Common myeloid progenitor, CD34-positive (primary cell): ENCODE measurements at places on chromosomes 5 and 9.

DNA sequence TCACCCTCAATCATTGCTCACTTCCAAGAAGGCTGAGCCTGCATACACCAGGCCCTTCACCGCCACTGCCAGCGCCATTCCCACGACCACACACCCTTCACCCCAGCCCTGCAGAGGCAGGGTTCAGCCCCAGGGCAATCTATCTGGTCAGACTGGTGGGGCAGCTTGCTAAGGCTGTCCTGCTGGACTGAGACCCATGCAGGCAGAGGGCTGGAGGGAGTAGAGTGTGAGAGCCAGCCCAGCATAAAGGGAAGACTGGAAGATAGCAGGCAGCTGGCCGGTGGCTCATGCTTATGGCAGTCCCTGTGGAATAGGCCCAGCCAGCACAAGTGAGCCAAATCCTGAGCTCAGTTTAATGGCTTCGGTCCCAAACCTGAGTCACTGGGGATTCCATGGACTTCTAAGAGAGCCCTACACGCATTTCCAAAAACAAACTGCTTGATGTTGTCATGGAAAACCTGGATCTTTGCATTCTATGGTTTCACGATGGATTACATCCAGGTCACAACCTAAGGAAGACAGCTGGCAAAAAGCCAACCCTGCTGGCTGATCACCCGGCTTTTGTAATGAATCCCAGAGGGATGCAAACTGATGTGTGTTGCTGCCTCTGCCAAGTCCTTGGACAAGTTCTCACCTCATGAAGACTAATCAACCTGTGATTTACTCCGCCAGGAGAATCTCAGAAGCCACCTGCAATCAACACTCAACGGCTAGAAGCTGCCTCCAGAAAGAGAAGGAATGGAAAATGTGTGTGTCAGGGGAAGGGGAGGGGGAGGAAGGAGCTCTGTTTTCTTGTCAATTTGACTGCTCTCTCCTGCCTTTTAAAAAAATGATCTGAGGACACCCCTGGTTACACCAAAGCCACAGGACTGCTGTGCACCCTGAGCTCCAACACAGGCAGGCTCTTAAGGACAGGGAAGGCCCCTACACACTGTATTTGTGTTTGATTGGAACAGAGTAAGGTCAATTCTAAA is 143.6 kb downstream of the LHFPL2 start:
- DNase-seq, result peak; percentile 28

DNA sequence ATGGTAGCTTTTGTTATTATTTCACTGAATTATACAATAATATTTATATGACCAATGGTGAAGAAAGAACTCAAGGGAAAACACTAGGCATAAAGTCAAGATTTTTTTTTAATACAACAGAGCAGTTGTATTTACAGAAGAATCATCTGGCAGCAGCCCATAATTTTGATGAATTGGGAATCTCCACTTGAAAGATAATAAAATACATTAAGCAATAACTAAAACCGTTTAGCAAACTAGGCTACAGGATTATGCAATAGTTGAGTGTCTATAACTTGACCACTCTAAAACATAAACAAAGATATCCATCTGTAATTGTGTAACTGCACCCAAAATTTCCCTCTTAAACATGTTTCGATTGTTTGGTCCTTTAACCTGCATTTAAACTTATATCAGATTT is 80.8 kb downstream of the SNCAIP start:
- no peak for DNase-seq

- DNase-seq, result peak; percentile 13
Measured at GRCh38 chr5:159972538-159973362, 36.2 kb upstream of the TTC1 start.

- no peak for DNase-seq
Measured at GRCh38 chr9:86445671-86446070, 91.5 kb upstream of the TUT7 start.

- DNase-seq, result no peak
Measured at GRCh38 chr9:85738509-85738908, 3.2 kb downstream of the AGTPBP1 start.
